ENCODE measurements at places on chromosomes 1 and 21. TPM values are rescaled to one million over a fixed set of nuclear protein-coding genes. Genes with fewer than 3 reads are reported as not detected.

KRTAP19-3 gene
- total RNA-seq, result not detected

LENEP gene
- not detected for total RNA-seq

RHD gene
- not detected for total RNA-seq

FTCD gene
- total RNA-seq, result 0.33 TPM

FAAH gene
- 47.0 TPM for total RNA-seq
